ENCODE measurements at places on chromosomes 3 and 15. TPM values are rescaled to one million over a fixed set of nuclear protein-coding genes. Genes with fewer than 3 reads are reported as not detected.
A peak's percentile ranks its signal among the peaks of the same experiment; 100 is the strongest.

GRCh38 chr15:77107531-77108355 lies 36.8 kb upstream of the TSPAN3 start:
- peak; percentile 84 for DNase-seq

DNA sequence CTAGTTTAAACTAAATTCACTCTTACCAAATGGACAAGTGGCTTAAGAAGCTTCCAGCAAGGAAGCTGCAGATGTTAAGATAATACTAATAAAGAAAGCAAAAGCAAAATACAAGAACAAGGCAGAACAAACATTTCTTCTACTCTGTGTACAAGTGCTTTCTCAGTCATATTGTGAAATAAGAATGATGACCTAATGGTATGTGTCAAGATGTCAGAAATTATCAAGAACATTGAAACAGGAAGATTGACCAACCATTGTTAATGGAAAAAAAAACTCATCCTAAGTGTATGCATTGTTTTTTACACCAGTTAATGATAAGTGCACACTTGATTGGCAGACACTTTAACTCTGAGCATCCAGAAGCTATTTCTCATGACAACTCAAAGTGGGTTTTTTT lies 65.4 kb upstream of the P2RY1 start:
- no peak for DNase-seq

GRCh38 chr3:118817748-118818165 lies 216.9 kb downstream of the IGSF11 start:
- peak; percentile 79 for DNase-seq

GRCh38 chr3:51982838-51983577 lies at the start of gene ACY1:
TSS of gene ACY1 (plus strand) at chr3:51983535. CDS start at chr3:51984065, 530 bp downstream.
- DNase-seq, result peak; percentile 95

DNA sequence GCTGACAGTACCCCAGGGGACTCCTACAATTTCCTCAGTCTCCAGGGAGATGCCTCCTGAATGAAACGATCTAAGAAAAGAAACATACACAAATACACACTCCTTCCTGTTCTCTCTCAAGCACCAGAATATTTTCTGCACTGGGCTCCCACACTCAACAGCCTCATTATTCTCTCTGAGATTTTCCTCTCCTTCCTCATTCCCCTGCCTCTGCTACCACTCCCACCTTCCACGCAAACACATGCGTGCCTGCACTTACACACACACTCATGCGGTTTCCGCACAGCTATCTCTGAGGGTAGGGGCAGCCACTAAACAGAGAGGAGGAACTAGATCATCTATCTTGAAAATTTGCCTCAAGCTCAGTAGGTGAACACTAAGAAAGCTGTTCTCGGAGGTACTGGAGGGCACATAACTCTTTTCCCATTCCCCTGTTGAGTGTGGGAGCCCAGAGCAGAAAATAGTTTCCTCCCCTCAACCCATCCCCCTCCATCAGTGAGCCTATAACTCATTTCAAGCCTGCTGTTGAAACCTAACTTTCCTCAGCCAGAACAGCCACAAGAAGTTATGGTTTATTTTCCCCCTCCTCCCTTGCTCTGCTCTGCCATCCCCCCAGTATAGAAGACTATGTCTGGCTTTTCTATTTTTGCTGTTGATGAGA lies 30.5 kb upstream of the TIPARP start:
- DNase-seq, result peak; percentile 87

DNA sequence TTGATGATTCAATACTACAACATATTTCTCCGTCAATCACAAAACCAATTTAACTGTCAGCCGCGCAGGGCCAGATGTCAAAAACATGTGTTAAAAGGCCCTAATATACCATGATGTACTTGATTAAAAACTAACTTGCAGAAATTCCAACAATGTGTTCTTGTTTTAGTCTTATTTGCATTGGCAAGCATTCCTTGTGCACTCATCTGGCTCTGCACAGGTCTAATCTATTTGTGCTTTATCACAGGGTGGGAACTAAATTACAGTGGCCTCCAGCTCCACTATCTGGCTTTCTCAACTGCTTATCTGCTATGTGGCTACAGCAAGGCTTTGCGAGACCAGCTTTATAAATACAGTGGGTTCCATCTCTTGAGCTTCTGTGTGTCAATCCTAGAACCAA lies 455.5 kb downstream of the ERC2 start:
- no peak for DNase-seq

GRCh38 chr3:130792246-130792645 lies 45.6 kb upstream of the PIK3R4 start:
- DNase-seq, result no peak

DNA sequence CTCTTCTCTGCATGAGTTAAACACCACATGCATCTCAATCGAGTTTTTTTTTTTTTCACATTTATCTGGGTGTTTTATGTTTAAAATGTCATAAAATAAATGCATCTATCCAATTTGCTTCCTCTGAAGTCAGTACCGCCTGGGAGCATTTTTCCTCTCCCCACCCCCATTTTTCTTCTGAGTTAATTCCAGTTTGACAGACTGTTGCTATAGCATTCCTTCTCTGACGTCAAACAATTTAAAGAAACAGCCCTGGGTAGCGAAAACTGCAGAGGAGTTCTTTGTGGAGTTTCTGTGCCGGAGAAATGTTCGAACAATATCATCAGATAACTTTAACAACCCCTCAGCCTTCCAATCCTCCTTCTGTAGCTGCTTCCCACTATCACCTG lies 900 bp upstream of the GNB4 start:
- DNase-seq, result no peak

POU1F1 gene
- not detected for total RNA-seq

CD200 gene
- 144 TPM for total RNA-seq

SERINC4 gene
- 0.28 TPM for total RNA-seq
